ENCODE measurements at places on chromosomes 5 and 9.
A peak's percentile ranks its signal among the peaks of the same experiment; 100 is the strongest.

- no peak for DNase-seq
Measured at GRCh38 chr9:77954013-77954665, 77.5 kb downstream of the GNAQ start.

DNA sequence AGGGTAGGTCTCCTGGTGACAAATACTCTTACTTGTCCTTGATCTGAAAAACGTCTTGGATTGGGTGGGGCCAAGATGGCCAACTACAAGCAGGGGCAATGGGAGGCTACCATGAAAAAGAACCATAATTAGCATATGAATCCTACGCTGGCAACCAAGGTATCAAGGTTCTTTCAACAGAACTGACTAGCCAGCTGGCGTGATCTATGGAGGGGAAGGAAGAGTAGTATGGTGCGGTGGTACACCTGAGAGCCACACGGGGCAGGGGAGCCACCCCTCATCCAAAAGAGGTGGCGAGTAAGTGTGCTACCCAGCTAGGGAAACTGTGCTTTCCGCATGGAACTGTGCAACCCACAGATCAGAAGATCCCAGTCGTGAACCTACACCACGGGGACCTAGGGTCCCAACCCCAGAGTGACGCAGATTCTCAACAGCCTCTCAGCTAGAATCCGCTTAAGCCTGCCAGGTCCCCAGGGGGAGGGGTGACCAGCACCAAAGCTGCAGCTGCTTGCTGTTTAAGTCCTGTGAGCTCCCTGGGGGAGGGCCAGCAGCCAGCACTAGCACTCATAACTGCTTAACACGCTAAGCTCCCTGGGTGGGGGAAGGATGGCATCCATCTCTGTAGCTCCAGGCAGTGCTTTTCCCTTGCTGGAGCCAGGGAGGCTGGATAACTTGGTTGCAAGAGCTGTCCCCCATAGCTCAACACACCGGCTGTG lies 334.8 kb downstream of the FBXL17 start:
- DNase-seq, result no peak

DNA sequence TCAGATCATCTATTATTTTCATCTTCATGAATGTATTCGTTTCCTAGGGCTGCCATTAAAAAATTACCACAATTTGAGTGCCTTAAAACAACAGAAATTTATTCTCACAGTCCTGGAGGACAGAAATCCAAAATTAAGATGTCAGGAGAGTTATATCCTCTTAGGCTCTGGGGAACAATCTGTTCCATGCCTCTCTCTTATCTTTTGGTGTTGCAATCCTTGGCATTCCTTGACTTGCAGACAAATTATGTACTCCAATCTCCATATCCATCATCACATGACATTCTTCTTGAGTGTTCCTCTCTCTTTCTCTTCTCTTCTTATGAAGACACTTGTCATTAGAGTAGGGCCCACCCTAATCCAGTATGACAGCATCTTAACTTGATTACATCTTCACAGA lies 339.4 kb downstream of the EFNA5 start:
- DNase-seq, result no peak

GRCh38 chr5:172127581-172127980 lies 60.4 kb downstream of the STK10 start:
- no peak for DNase-seq

DNA sequence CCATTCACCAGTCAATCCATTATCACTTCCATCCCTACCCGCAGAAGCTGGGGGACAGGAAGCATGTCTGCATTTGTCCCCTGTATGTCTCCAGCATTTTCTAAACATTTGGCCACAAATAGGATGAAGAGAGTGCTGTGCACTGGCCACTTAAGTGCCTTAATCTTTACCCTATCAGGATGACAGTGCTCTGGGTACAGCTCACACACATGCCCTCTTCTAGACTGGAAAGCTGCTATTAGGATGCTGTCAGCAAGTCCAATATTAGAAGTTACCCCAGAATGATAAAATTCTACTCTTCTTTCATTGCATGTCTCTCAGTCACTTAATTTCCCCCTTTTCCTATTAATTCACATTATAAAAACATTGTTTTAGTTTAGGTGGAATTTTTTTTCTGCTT lies 168.4 kb downstream of the RASEF start:
- no peak for DNase-seq

GRCh38 chr5:362978-363765 lies 41.7 kb downstream of the AHRR start:
- no peak for DNase-seq

DNA sequence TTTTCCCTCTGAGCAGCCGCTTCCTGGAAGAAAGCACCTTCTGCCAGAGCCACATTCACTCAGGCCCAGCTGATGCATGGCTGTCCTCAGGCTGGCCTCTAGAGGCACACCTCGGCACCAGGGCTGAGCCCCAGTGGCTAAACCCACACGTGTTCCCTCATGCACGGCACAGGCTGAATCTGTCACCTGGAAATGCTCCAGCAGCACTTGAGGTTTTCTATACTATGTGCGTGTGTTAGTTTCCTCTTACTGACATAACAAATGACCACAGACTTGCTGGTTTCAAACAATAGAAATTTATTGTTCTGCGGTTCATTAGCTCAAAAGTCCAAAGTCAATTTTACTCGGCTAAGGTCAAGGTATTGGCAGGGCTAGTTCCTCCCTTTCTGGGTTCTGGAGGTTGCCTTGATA lies 141.4 kb downstream of the LRRC70 start:
- DNase-seq, result peak; percentile 24

GRCh38 chr5:96743805-96744204 lies 63.9 kb downstream of the ERAP1 start:
- DNase-seq, result no peak

Data from OCI-LY7 (cell line).